ENCODE measurements at places on chromosomes 4 and X. TPM values are rescaled to one million over a fixed set of nuclear protein-coding genes. Genes with fewer than 3 reads are reported as not detected.

NUDT11 gene
- total RNA-seq, result 24.3 TPM

CAPN6 gene
- total RNA-seq, result 4.0 TPM

FRMD7 gene
- total RNA-seq, result not detected

CPEB2 gene
- 3.3 TPM for total RNA-seq

EDA2R gene
- total RNA-seq, result 11.9 TPM

RADX gene
- total RNA-seq, result 3.0 TPM

ZBED1 gene
- total RNA-seq, result 47.3 TPM

SLC49A3 gene
- total RNA-seq, result 5.8 TPM

CD40LG gene
- total RNA-seq, result 0.11 TPM

MAGEA2B gene
- 13.7 TPM for total RNA-seq

MRPS18C gene
- 60.3 TPM for total RNA-seq

SSX1 gene
- total RNA-seq, result not detected

ADAM29 gene
- total RNA-seq, result not detected

RASSF6 gene
- total RNA-seq, result 0.27 TPM

SPON2 gene
- total RNA-seq, result 5.3 TPM

OTUD4 gene
- 40.7 TPM for total RNA-seq

RHOH gene
- 7.4 TPM for total RNA-seq

PHOX2B gene
- not detected for total RNA-seq

LRPAP1 gene
- total RNA-seq, result 90.8 TPM

ZNF718 gene
- total RNA-seq, result 12.5 TPM

DHRSX gene
- total RNA-seq, result 34.3 TPM

PSAPL1 gene
- not detected for total RNA-seq

MCF2 gene
- total RNA-seq, result 0.64 TPM

PLXNB3 gene
- 4.2 TPM for total RNA-seq

CYLC1 gene
- not detected for total RNA-seq

AFAP1 gene
- total RNA-seq, result 23.6 TPM

SMARCAD1 gene
- 48.7 TPM for total RNA-seq

FAM133A gene
- 0.16 TPM for total RNA-seq

CLDN34 gene
- total RNA-seq, result 0.52 TPM

AKAP4 gene
- not detected for total RNA-seq

AADAT gene
- 12.3 TPM for total RNA-seq

ITGB1BP2 gene
- 6.8 TPM for total RNA-seq

TCEAL6 gene
- 0.81 TPM for total RNA-seq

SSX4B gene
- not detected for total RNA-seq

TRPC3 gene
- total RNA-seq, result 0.26 TPM

SOWAHB gene
- total RNA-seq, result 1.5 TPM

SMIM20 gene
- total RNA-seq, result 48.5 TPM

UGT2A3 gene
- total RNA-seq, result 0.11 TPM

ATP7A gene
- 2.7 TPM for total RNA-seq

SYTL4 gene
- 0.31 TPM for total RNA-seq

NXF2 gene
- total RNA-seq, result not detected

CFAP99 gene
- 0.41 TPM for total RNA-seq
